Hematopoietic multipotent progenitor cell treated with erythropoietin and hydrocortisone succinate and interleukin-3 and kit ligand, for 15 days (in vitro differentiated cells): ENCODE measurements at places on chromosomes 13 and 19.
A peak's percentile ranks its signal among the peaks of the same experiment; 100 is the strongest.

DNA sequence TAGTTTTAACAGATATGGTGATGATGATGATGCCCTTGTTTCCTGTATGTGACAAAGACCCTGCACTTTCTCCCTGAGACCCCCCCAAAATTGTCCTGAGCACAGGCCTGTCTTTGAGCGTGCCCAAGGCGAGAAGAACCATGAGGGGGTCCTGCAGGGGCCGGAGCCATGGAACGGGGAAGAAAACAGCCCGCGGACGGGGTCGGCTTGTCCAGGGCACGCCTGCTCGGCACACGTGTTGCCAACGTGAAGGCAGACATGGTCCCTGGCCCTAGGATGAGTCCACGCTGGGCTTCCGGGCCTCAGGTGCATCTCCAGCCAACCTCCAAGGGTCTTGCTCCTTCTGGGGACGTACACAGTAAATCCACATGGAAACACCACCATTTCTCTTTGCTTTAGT, 90.8 kb downstream of the SLC7A1 start:
- DNase-seq, result no peak

- DNase-seq, result no peak
These were observed 170.0 kb downstream of the KDM4B start for GRCh38 chr19:5138606-5139582.

DNA sequence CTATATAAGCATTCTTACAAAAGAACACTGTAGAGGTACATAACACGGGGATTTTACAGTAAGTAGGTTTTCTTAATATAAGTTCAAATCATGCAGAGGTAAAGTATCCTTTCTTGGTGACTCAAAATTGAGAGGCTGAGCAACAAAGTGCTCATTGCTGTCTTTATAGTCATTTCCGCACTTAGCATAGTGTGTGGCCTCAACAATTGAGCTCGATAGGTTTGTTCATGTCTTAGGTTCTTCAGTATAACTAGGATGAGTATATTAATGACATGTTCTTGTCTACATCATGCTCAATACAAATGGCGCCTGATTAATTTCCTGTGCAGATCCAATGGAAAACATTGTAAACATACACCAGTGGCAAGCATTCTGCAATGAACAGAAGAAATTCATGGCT, 1.4 kb downstream of the WDFY2 start:
- no peak for DNase-seq

DNA sequence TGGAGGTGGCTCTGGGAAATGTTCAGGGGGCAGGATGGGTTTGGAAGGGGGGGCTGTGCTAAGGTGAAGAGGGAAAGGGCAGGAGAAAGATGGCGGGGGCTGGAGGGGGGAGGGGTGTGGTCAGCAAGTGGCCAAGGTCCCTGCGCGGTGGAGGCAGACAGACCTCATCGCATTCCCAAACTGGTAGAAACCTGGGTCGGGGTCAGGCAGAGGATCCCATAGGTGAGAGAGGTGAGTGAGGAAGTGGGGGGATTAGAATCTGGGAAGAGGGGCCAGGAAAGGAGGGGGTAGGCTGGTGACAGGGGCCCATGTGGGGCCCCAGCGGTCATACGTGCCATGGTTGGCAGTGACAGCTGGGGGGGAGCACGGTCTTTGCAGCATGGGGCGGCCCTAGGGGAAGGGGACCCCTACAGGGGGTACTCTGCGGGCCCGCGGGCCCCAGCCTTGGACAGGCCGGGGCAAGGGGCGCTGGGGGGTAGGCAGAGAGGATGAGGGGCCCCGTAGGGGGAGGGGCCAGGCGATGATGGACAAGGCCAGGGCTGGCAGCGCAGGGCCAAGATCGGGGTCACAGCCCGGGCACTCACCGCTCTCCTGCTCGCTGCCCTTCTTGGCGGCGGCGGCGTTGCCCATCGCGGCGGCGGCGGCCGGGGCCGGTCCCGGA, 514 bp downstream of the PRKACA start:
- no peak for DNase-seq

DNA sequence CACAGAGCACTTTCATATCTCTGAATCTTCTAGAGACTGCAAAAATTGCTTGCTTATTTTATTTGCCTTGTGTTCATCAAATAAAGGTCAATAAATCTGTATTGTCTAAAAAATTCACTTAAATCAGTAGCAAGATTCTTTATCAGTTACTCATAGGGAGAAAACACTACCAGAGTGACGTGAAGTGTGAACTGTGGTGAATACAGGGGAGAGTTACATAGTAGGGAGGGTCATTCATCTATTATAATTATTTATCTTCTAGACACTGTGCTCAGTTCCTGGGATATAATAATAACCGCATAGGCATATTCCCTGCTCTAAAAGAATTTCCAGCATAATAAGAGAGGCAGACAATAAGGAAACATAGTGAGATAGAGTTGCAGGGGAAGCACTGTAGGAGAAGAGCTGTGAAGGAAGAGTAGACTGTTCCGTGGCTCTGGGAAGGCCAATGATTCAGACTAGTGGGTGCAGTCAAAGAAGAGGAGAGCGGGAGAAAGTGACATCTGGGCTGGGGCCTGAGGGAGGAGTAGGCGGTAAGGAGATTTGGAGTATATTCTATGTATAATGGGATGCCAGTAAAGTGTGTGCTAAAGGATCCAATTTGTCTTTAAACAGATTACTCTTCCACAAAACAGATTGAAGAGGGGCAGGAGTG, 84.0 kb upstream of the TDRD3 start:
- no peak for DNase-seq

- peak; percentile 18 for DNase-seq
These were observed 2.4 kb downstream of the PPP1R13L start for GRCh38 chr19:45402298-45403061.

DNA sequence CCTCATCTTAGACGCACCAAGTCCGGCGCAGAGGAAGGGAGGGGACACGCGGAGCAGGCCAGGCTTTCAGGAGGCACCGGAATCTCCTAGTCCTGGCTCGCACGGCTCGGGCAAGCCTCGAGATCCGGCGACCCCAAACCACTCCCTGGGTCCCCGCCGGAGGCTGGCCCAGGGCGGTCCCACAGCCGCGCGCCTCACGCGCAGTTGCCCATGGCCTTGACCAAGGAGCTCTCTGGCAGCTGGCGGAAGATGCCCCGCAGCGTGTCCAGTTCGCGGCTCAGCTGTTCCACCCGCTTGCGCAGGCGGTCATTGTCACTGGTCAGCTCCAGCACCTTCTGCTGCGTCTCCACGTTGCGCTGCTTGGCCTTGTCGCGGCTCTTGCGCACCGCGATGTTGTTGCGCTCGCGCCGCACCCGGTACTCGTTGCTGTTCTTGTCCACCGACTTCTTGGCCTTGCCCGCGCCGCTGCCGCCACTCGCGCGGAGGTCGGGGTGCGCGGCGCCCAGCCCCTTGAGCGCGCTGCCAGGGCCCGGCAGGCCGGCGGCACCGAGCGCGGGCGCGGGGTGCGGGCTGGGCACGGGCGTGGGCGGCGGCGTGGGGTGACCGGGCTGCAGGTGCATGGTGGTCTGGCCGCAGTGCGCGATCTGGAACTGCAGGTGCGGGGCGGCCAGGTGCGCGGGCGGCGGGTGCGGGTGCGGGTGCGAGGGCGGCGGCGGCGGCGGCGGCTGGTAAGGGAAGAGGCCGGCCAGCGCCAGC, 1.0 kb downstream of the CEBPA start:
- no peak for DNase-seq

DNA sequence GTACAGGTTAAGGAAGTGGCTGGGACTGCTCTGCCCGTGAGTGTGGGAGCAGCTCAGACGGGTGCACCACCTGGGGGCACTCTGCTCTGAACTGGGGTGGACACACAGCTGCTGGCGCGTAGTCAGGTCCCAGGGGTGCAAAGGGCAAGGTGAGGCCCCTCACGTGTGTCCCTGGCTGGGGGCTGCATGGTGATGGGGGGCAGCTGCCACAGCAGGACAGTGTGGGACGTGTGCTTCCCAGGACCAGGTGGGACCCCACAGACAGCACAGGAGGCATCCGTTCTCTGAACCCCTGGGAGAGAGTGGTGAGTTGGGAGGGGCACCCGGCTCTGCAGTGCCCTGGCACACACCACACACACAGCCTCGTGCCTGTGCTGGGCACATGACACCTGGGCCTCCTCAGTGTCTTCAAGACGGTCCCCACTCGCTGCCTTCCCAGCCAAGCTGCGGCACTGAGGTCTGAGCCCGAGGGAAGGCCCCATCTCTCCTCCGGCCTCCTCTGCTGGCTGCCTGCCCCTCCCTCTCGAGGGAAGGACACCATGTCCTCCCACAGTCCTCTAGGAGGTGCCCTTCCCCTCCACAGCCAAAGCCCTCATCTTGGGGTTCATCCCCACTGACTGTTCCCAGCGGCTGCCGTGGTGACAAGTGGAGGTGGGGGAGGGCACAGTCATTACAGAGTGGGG, 24.7 kb downstream of the CILP2 start:
- DNase-seq, result no peak

DNA sequence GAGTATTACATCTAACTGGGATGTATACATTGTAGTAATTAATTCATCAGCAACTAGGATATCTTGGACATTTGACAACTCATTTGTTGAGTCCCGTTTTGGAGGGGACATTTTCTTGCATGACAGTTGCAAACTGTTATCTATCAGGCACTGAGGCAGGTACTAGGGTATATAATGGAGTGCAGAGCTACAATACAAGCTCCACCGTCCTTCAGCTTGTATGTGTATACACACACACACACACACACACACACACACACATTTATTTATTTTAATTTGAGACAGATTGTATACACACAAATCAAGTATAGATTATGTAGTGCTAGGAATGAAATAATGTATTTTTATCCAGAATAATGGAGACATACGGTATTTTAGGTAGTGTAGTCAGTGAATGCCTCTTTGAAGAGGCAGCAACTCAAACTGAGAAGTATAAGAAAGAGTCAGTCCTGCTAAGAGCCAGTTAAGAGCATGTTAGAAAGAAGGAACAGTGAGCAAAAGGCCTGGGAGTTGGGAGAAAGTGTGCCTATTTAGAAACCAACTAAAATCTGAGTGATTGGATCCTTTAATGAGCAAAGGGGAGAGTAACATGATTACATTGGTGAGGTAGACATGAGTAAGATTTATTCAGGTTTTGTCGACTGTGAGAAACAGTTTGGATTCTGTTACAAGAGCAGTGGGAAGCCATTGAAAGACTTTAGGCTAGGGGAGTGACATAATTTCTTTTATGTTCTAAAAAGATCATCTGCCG, 74.5 kb downstream of the NBEA start:
- no peak for DNase-seq

- no peak for DNase-seq
These were observed 5.4 kb upstream of the PLPP2 start for GRCh38 chr19:296476-297225.

GRCh38 chr19:7366701-7367420, 18.1 kb downstream of the ARHGEF18 start:
- DNase-seq, result peak; percentile 57

DNA sequence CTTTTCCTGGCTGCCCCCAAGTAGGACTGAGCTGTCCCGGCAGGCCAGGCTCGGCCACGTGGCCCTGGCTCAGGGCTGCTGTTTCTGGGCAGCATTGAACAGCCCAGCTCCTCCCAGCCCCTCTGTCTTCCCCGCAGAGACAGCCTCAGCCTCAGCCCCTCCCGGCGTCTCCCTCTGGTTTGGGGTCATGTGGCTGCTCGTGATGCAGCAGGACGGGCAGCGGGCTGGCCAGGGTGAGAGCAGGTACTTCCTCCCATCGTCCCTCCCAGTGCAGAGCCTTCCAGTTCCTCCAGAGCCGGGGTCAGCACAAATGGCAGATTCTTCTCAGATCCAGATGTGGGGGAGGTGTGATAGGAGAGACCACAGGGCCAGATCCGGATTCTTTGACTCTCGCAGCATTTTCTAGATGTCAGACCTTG, 114.6 kb downstream of the KDM4B start:
- no peak for DNase-seq

DNA sequence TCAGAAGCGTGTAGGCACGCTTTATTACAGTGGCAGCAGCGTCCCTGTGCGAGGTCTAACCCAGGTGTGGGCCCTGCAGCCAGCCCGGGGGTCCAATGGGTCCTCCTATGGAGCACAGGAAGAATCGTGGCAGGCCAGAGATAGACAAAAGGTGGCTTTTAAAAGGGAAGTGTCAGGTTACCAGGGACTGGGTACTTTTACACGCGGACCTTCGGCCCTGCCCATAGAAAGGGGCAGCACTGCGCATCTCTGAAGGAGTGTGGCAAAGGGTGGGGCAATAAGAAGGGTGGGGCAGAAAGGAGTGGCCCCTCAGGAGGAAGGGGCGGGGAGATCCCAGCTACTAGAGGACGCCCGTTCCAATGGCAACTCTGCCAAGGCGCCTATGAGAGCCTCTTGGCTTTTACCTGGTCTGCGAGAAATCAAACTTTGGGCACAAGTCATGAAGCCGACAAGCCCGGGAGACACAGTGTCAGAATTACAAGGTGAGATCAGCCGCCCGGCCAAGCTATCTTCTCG, 1419.8 kb downstream of the UQCRFS1 start:
- peak; percentile 11 for DNase-seq

DNA sequence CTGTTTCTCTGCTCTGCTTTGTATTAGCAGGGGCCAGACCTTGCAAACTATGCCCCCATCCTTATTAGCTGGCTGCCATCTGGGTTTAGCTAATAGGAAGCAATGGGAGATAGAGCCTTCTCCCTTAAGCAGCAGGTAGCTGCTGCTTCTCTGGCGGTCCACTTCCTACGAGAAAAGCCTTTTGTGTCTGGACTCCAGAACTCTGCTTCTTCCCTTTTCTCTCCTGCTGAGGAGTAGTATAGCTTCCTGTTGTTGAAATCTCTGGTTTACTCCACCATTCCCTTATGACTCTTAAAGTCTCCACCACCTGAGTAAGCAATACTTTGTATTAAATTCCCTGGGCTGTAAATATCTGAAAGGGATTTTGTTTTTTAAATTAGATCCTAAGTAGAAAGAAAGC, 147.1 kb downstream of the DNAJC15 start:
- no peak for DNase-seq

DNA sequence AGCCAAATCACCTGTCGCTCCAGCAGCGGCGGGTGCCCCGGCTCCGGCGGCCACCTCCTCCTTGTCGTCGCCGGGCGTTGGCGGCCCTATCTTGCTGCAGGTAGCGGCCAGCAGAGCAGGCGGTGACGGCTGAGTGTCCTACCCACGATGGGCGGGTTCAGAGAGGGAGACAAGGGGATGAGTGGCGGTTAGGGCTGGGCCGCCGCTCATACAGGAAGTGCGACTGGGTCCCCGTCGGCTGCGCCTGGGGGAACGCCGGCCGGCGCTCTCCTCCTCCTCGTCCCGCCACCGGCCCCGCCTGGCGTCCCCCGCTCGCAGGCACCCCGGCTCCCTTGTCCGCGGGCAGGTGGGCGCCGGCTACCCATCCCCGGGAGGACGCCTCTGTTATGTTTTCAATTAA, 1692.0 kb downstream of the SLITRK5 start:
- DNase-seq, result no peak

DNA sequence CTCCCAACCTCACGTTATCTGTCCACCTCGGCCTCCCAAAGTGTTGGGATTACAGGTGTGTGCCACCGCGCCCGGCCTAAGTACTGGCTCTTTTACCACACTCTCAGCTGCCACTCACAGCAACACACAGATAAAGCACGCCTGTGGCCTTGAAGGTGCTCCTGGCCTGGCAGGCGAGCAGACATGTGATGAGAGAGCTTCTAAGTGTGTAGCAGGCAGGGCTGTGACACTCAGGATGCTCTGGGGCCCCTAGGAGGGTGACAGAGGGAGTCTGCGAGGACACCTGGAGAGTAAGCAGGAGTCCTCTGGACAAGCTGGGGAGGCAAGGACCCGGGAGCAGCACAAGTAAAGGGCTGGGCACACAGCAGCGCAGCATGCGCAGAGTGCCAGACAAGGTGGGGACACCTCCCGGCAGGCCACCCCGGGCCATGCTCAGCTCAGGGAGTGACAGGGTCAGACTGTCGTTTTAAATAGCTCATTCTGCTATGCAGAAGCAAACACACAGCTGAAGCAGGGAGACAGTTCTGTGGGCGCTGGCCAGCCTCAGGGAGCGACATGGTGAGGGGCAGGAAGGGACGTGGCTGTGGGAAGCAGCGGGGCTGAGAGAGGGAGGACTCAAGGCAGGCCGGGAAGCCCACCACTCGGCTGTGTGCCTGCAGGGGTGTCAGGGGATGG, 26.5 kb downstream of the MED26 start:
- DNase-seq, result no peak
